ENCODE measurements at places on chromosomes 7 and 10. TPM values are rescaled to one million over a fixed set of nuclear protein-coding genes. Genes with fewer than 3 reads are reported as not detected.

- no peak for DNase-seq
These were observed 32.1 kb downstream of the RBAK start for GRCh38 chr7:5077740-5078139.

DNA sequence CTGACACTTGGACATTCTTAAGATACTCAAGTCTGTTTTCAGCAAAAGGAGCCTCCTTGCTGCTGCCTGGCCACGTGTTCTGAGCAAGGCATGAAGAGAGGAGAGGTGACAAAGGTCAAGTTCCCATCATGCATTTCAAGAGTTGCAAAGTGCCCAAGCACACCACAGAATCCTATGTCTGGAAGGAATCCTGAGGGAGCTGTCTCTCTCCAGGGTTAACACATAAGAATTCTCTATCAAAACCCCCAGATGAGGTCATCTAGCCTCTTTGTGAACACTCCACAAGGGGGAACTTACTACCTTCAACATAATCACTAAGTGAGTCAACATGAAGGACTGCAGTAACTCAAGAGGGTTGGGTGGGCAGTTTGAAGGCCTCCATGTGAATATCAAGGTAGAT, 155.5 kb downstream of the RNF216 start:
- DNase-seq = no peak

NEUROG3 gene
- not detected for polyA plus RNA-seq

PIK3CG gene
- 2.9 TPM for polyA plus RNA-seq

GRCh38 chr7:85234730-85235129, 47.9 kb upstream of the SEMA3D start:
- DNase-seq = no peak

SPDYE2B gene
- polyA plus RNA-seq = 0.79 TPM

All from right renal pelvis (tissue), 4 donors.